ENCODE measurements at places on chromosomes 11 and 22.

- DNase-seq = no peak
Measured at GRCh38 chr11:44556735-44557409, 8.6 kb upstream of the CD82 start.

DNA sequence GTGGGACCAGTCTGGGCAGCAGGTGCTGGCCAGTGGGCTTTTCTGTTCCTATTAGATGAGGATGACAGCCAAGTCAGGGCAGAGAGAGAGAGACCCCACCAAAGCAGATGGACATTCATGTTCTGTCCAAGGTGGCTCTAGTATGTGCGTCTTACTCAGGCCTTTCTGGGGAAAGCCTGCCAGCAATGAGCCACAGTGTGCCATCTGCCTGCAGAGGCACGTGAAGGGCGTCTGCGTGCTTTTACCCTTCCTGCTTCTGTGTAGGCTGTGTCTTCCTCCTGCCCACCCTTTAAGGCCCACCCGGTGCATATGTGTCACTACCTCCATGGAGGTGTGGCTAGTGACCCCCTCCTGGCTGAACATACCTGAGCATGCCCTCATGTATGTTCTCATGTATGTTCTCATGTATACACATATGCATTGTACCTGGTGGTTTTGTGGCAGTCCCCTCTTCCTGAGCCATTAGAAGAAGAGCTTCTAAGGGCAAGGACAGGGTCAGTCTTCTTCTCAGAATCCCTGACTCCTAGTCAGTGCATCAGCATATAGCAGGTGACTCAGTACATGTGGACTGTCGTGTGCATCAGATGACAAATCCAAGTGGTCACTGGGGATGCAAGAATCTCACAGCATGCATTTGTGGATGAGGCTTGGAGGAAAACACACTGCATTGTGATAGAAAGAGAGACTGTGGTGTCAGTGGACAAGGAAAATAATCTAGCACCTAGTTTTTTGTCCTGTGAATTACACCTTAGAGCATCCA is 90.4 kb upstream of the YWHAH start:
- no peak for DNase-seq

DNA sequence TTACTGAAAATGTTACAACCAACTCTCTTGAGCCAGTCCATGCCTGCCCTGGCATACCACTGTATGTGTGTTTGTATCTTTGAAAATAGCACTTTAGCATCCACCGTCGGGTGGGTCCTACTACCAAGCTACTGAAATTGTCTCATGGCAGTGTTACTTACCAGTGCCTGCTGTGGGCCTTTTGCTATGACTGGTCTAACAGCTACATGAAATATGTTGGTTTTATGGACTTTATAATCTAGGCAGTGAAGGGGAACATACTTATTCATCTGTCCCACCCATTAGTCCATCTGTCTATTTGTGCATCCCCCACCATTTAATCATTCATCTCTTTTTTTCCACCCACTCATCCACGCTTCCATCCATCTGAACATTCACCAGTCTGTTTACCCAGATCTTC is 106.0 kb downstream of the NAV2 start:
- DNase-seq = no peak

- no peak for DNase-seq
Measured at GRCh38 chr22:47192651-47193437, 430.4 kb downstream of the TBC1D22A start.

GRCh38 chr11:80412604-80413003 is 971.8 kb upstream of the TENM4 start:
- DNase-seq = no peak

DNA sequence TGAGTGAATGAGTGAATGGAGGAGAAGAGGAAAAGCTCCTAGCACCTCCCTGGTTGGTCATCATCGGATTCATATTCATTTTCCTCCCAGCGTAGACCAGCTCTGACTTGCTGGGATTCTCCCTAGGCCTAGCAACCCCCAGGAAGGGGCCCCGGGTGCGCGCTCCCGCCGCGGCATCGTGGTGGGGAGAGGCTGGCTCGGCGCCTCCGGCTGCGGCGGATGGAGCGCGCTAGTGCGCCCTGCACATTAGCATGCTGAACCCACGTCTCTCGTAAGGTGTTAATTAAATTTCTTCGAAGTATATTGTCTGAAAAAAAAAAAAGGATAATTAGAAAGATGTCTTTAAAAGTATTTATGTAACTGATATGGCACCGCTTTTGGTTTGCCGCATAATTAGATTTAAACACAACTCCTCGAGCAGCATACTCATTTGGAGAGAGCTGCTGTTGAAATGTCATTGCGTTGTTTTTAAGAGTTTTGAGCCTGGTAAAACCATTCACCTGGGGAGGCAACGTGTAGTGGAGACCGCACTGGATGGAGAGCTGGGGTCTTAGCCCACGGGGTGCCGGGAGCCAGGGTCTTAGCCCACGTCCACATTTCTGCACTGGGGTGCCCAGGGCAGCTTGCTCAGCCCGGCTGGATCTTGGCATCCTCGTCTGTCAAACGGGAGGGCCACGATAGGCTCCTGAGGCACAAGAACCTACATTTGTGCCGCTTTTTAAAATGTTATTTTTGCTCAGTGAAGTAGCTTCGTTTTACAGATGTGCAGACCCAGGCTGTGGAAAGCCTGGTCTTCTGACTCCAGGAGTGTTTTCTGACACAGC is 21.8 kb downstream of the MPPED1 start:
- DNase-seq = no peak

- DNase-seq = no peak
Measured at GRCh38 chr11:2089536-2090165, 49.5 kb downstream of the IGF2 start.

DNA sequence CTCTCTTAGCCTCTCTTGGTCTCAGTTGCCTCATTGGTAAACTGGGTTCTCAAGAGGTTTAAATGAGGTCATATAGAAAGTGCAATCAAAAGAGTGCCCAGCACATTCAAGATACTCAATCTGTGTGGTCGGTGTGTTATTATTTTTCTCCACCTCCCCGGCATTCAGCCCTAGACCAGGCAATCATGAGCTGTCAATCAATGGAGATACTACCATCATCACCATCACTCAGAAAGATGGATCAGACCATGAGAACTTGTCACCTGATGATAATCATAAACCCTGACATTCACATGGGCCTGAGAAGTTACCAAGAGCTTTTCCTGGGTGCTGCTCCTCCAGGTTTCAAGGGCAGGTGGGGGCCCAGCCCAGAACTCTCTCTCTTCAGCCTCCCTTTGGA is 166.1 kb downstream of the MN1 start:
- no peak for DNase-seq

DNA sequence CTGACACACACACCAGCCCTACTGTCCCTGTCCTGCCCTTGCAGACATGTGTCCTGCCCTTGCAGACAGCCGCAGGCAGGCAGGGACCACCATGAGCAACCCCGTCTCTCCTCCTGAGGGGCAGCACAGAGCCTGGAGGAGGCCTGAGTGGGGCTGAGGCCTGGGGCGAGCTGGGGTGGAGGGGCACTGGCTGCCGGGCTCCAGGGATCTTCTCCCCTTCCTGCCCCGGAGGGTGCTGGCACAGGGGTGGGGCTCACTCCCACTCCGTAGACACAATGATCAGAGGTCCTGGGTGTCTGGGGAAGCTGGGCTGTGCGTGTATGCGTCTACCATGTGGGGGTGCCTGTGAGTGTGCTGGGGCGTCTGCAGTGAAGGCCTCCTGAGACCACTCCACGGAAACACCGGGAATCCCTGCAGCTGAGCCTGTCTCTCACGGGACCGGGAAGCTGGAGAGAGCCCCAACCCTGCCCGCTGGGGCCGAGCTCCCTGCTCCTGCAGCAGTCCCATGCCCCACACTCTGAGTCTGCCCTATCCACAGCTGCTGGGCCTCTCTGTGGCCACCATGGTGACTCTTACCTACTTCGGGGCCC is 588 bp downstream of the TSPAN32 start:
- no peak for DNase-seq

DNA sequence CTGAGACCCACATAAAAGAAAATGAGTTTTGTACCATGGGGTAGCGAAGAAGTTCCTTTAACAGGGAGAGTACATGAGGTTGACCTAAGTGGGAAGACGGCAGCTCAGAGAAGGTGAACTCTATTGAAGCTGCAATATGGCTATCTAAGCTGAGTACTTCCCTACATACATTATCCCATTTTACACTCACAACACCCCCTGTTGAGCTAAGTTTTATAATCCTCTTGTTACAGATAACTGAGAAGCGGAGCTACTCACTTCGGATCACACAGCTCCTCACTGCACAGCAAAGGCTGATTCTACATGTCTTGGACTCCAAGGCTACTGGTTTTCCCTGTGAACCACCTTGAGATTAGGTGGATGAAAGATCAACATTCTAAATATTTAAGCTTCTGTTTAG is 8.2 kb upstream of the PIWIL4 start:
- no peak for DNase-seq

GRCh38 chr11:1563697-1564534 is 8.2 kb downstream of the DUSP8 start:
- no peak for DNase-seq

DNA sequence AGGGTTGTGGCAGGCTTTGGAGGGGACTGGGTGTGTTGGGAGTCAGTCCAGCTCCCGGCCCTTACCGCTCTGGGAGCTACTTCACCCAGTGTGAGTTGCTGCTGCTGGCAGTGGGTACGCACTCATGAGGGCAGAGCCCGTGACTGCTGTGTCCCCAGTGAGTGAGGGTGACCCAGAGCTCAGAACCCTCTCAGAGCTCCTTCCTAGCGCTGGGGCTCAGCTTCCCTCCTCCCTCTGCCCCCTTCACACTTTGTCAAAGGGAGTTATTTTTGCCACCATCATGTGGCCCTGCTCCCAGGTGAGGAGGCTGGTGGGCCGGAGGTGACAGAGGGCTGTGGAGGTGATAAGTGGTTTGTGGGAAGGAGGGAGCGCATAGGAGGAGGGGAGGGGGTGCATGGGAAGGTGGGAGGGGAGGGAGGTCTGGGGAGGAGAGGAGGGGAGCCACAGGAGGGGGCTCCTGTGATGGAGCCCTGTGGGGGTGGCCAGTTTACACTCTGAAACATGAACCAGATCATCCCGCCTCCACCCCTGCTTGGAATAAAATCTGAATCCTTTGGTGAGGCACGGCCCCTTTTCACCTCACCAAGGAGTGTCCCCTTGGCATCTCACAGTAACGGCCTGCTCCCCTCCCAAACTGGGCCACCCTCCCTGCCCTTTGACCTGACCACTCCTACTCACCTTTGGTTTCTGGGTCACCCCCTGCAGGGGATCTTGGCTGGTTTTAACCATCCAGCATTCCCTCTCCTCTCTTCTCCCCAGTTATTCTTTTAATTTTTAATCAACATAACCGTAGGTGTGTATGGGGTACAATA is 9.9 kb downstream of the NDUFV1 start:
- DNase-seq = no peak
